ENCODE measurements at places on chromosomes 12 and 14.

GRCh38 chr14:72962829-72963312 is 36.6 kb downstream of the DCAF4 start:
- DNase-seq = peak; percentile 62

DNA sequence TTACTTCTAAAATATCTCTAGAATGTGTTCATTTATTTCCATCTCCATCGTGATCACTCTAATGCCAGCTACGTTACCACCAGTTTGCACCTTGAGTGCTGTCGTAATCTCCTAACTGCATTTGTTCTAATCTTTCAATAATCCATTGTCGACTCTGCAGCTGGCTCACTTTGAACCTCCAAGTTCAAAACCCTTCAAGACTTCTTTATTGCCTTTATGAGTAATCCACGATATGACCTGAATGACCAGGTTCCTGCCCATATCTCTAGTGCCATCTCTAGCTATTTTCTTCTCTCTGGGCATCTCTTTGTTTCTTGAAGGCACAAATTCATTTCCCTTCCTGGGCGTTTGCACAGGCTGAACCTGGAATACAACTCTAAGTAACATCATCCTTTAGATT is 76.7 kb downstream of the SRGAP1 start:
- DNase-seq = no peak

DNA sequence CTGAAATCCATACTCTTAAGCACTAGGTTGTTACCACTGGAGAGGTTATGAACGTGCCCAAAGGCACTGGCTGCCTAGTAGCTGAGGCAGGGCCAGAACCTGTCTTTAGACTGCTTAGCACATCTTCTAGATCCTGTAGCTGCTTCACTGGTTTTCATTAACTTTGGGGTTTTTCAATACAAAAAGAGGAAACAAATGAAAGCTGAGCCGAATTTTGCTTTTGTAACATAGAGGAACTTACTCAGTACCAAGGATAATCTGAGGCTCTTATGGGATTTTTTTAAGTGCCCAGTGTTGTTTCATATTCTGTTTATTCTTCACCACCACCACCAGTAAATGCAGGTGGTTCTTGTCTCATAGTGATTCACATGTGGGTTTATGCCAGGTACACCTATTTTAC is 396.1 kb downstream of the RAD51B start:
- no peak for DNase-seq

GRCh38 chr14:59055439-59056045 is 132.9 kb upstream of the DAAM1 start:
- DNase-seq = peak; percentile 54

- no peak for DNase-seq
Measured at GRCh38 chr12:13670285-13670866, 311.0 kb downstream of the GRIN2B start.

- peak; percentile 30 for DNase-seq
Measured at GRCh38 chr12:107783406-107784376, 9.2 kb downstream of the ASCL4 start.

DNA sequence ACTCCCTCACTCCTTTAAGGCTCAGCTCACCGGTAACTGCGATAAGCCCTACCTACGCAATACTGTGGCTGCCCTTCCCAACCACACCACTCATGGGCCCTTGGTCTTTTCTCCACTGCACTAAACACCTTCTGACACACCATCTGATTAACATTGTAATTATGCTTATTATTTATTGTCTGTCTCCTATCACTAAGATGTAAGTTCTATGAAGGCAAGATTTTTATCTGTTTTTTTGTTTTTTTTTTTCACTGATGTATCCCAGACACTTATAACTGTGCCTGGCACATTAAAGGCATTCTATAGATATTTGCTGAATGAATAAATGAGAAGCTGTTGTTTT is 34.2 kb upstream of the PYGL start:
- no peak for DNase-seq

- DNase-seq = no peak
Measured at GRCh38 chr12:22396735-22397134, 62.2 kb upstream of the ST8SIA1 start.

DNA sequence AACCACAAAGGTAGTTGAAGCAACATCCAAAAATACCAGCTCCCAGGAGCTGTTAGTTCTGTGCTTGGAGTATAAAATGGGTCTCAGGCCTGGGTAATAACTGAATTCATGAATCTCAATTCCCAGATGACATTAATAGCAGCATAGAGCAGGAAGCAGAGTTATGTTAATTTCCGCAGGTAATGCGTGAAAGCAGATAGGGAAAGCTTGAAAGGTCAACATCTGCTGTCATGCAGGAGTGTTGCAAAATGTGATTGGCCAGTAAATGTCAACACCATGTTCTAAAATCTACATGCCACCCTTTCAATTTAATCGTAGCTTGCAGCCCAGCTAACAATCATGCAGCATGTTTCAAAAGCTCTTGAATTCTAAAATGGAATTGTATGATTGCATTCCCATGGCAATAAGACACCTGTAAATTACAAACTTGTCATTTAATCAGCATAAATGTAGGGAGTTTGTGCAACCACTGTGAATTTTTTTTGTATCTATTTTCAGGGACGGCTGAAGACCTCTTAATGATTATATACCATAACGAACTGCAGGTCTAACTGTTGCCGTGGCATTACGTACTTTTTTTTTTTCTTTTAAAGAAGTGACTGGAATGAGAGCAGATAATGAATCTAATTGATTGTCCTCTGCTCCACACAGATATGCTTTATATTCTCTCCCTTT is 635.8 kb upstream of the FOXG1 start:
- DNase-seq = no peak

DNA sequence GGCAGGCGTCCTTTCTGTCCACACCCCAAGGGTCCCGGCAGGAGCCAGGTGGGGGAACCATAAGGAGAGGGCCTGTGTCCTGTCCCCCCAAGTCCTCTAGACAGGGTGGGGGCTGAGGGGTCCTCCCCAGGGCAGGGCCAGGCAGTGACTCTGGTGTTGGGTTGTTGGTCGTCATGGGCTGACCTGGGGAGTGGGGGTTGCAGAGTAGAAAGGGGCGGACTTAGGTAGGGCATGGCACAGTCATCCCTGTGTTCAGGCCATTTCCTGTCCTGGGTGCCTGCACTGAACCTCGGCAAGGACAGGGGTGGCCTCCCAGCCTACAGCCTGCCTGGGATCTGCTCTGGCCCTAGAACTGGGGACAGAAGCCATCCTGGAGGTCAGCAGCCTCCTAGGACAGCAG is 356.2 kb downstream of the TMEM121 start:
- no peak for DNase-seq

DNA sequence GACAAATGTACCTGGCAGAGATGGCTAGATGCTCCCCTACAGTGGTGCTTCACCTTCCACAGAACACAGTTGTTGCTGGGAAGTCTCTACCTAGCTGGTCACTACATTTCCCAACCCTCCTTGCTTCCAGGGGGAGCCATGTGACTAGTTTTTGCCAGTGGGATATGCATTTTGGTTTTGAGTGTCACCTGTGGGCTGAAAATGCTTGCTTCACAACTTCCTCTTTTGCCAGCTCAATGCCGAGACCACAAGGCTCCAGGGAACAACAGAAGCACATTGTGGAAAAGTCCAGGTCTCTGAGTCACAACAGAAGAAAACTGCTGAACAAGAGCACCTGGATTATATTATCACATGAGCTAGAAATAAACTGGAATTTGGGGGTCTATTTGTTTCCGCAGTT is 48.5 kb upstream of the ARHGAP5 start:
- DNase-seq = no peak

DNA sequence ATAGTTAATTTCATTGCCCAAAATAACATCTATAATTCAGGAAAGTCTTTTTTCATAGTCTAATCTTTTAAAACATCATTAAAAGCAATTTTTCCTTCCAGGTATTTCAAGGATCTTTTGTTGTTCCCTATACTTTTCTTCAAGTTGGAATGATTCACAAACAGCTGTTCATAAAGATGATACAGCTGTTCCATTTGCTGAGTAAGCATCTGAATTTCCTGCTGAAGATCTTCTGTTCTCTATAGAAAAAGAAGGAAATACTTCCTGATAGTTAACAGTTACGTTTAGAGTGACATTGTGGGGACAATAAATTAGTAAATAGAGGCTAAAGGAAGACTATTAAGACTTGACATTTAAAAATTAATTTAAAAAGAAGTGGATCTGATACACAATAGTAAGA is 30.3 kb upstream of the ESR2 start:
- no peak for DNase-seq

GRCh38 chr12:107448198-107448597 is 237.4 kb upstream of the PWP1 start:
- DNase-seq = peak; percentile 15

- no peak for DNase-seq
Measured at GRCh38 chr12:118436986-118437385, 60.6 kb downstream of the SUDS3 start.

GRCh38 chr12:87849074-87849473 is 180.1 kb downstream of the C12orf50 start:
- DNase-seq = no peak

GRCh38 chr14:72177251-72177650 is 245.0 kb downstream of the RGS6 start:
- no peak for DNase-seq

- DNase-seq = peak; percentile 11
Measured at GRCh38 chr12:92502417-92503028, 200.3 kb upstream of the PLEKHG7 start.

- no peak for DNase-seq
Measured at GRCh38 chr12:54588110-54588889, at the start of gene PPP1R1A. Gene PPP1R1A (minus strand): TSS chr12:54588659. CDS start chr12:54588488, 171 bp downstream.

- peak; percentile 41 for DNase-seq
Measured at GRCh38 chr12:52119398-52120254, 40.1 kb downstream of the SMIM41 start.

- DNase-seq = no peak
Measured at GRCh38 chr12:12461923-12462315, 100.7 kb downstream of the DUSP16 start.

- no peak for DNase-seq
Measured at GRCh38 chr12:16949871-16950667, 344.1 kb upstream of the LMO3 start.

Data from hematopoietic multipotent progenitor cell treated with erythropoietin and hydrocortisone succinate and interleukin-3 and kit ligand, for 8 days (in vitro differentiated cells).